Epithelial cell of umbilical artery (primary cell): ENCODE measurements at places on chromosomes 1 and 21. TPM values are rescaled to one million over a fixed set of nuclear protein-coding genes. Genes with fewer than 3 reads are reported as not detected.

Gene BECN2
- not detected in 2 replicates for total RNA-seq

Gene RAB3B
- total RNA-seq = 3.0 and 5.8 TPM in 2 replicates

Gene HTR6
- total RNA-seq = not detected in 2 replicates

Gene ADAM30
- total RNA-seq = not detected in 2 replicates

Gene DNASE2B
- total RNA-seq = not detected in 2 replicates

Gene CEP104
- total RNA-seq = 17.8 and 18.8 TPM in 2 replicates

Gene PROK1
- not detected in 2 replicates for total RNA-seq

Gene UMODL1
- not detected in 2 replicates for total RNA-seq

Gene C1QA
- not detected in 2 replicates for total RNA-seq

Gene APP
- 756 and 762 TPM in 2 replicates for total RNA-seq

Gene RPS6KA1
- total RNA-seq = 11.4 and 28.9 TPM in 2 replicates

Gene CCDC30
- 0.32 and 0.46 TPM in 2 replicates for total RNA-seq

Gene GABRD
- not detected in 2 replicates for total RNA-seq

Gene CHAF1B
- 3.6 and 5.2 TPM in 2 replicates for total RNA-seq

Gene HES2
- 10.0 and 59.4 TPM in 2 replicates for total RNA-seq

Gene UBXN10
- total RNA-seq = under 0.01 TPM in 1 of 2 replicates, not detected in the other

Gene SLC1A7
- not detected in 2 replicates for total RNA-seq

Gene SPRR2E
- not detected in 2 replicates for total RNA-seq

Gene KCNJ6
- total RNA-seq = not detected in 2 replicates

Gene SLC44A5
- 2.9 and 12.0 TPM in 2 replicates for total RNA-seq

Gene SLAMF9
- total RNA-seq = not detected in 2 replicates

Gene C1orf232
- not detected in 2 replicates for total RNA-seq

Gene HSPB7
- total RNA-seq = not detected in 2 replicates

Gene OR2G6
- not detected in 2 replicates for total RNA-seq

Gene APH1A
- total RNA-seq = 109 and 134 TPM in 2 replicates

Gene AMY1C
- total RNA-seq = not detected in 2 replicates

Gene C1orf52
- total RNA-seq = 18.1 and 22.7 TPM in 2 replicates

Gene LDLRAD1
- not detected in 2 replicates for total RNA-seq

Gene RAVER2
- 7.5 and 8.7 TPM in 2 replicates for total RNA-seq

Gene CEP350
- total RNA-seq = 26.6 and 41.6 TPM in 2 replicates

Gene NES
- 154 and 164 TPM in 2 replicates for total RNA-seq

Gene ZNF593OS
- total RNA-seq = not detected in 2 replicates

Gene MPL
- not detected in 2 replicates for total RNA-seq

Gene KRTAP21-2
- total RNA-seq = not detected in 2 replicates

Gene KCNK2
- 0.15 TPM in 1 of 2 replicates, not detected in the other for total RNA-seq

Gene OR2M3
- total RNA-seq = not detected in 2 replicates

Gene ERRFI1
- 27.3 and 33.7 TPM in 2 replicates for total RNA-seq

Gene PERM1
- total RNA-seq = not detected in 2 replicates

Gene GBP5
- 0.15 and 0.32 TPM in 2 replicates for total RNA-seq

Gene HHAT
- total RNA-seq = 0.65 and 1.5 TPM in 2 replicates

Gene CR1L
- not detected in 2 replicates for total RNA-seq

Gene G0S2
- 0.32 and 1.1 TPM in 2 replicates for total RNA-seq

Gene C1orf226
- total RNA-seq = 0.32 and 1.5 TPM in 2 replicates

Gene EPHB2
- 50.0 and 58.8 TPM in 2 replicates for total RNA-seq

Gene PROX1
- total RNA-seq = 0.15 and 0.32 TPM in 2 replicates

Gene ANXA9
- not detected in 2 replicates for total RNA-seq

Gene SPRR5
- not detected in 2 replicates for total RNA-seq

Gene LY9
- total RNA-seq = not detected in 2 replicates

Gene GLIS1
- total RNA-seq = not detected in 2 replicates

Gene RAB25
- not detected in 2 replicates for total RNA-seq

Gene NPL
- total RNA-seq = 0.65 and 2.1 TPM in 2 replicates

Gene NT5C1A
- not detected in 2 replicates for total RNA-seq

Gene PTPN22
- total RNA-seq = 2.7 and 5.2 TPM in 2 replicates

Gene KCNC4
- total RNA-seq = 1.6 and 4.1 TPM in 2 replicates

Gene CRYZL1
- total RNA-seq = 27.3 and 38.0 TPM in 2 replicates

Gene GJA8
- total RNA-seq = not detected in 2 replicates

Gene KCNE2
- total RNA-seq = not detected in 2 replicates

Gene LPAR3
- 0.15 TPM in 1 of 2 replicates, not detected in the other for total RNA-seq

Gene PTPRF
- total RNA-seq = 54.7 and 58.5 TPM in 2 replicates

Gene KMO
- under 0.01 TPM in 1 of 2 replicates, not detected in the other for total RNA-seq
